ENCODE measurements at places on chromosomes 12 and 14. TPM values are rescaled to one million over a fixed set of nuclear protein-coding genes. Genes with fewer than 3 reads are reported as not detected.

DNA sequence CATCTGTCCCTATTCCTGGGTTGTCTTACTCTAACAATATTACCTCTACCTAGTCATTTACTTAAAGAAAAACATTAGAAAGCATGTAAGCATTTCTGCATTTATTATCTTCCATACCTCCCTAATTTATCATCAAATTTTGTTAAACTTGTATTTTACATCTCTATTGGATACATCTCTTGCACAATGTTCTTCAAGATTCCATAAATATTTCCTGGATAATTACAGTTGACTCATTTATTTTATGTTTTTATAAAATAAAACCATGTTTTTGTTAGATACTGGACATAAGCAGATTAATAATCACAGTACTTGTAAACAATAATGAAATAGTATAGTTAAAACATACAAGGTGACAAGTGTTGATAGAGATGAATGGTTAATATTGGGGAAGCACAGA lies 209.0 kb downstream of the TMTC3 start:
- no peak for DNase-seq

- no peak for DNase-seq
Measured at GRCh38 chr14:51219473-51220448, 20.3 kb upstream of the TMX1 start.

GRCh38 chr12:52080403-52081251 lies 1.1 kb downstream of the SMIM41 start:
- no peak for DNase-seq

DNA sequence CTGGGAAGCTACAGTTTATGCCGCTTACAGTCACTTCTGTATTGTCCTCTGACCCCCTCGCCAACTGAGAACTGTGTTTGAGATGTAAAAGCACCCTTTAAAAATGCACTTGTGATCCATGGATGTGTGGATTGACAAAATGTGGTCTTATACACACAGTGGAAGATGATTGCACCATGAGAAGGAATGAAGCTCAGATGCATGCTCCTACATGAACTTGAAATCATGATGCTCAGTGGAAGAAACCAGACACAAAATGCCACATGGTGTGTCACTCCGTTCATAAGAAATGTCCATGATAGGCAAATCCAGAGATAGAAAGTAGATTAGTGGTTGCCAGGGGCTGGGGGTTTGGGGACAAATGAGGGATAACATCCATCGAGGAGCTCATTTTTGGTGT lies 58.0 kb downstream of the PITPNM2 start:
- no peak for DNase-seq

DNA sequence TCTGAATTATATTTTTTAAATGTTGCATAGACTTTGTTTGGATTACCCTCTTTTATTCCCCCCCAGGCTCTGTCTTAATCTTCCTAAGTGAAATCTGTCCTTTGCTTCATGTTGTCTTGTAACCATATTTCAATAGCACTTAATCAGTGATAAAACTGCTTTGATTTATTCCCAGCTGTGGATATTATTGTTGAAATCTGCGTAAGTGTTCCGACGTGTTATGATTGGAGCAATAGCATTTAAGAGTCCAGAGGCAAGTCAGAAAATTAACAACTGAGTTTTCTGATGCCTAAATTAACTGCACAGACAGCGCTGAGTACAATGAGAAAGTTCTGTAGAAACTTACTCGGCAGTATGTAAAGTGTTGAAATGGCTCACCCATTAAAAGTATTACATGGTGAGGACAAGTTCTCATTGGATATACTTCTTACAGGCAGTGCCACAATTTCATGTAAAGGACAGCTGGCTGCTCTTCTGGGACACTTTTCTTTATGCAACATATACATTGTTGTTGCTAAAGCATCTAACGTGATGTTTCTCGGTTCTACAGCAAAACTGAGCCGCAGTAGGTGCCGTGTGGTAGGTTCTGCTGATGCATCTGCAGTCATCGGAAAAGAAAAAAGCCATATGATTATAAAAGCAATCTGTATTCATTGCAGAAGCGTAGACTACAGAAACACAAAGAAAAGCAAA lies 501.0 kb downstream of the EGLN3 start:
- DNase-seq: no peak

GRCh38 chr12:13079440-13079906 lies 24.0 kb downstream of the GSG1 start:
- DNase-seq: no peak

DNA sequence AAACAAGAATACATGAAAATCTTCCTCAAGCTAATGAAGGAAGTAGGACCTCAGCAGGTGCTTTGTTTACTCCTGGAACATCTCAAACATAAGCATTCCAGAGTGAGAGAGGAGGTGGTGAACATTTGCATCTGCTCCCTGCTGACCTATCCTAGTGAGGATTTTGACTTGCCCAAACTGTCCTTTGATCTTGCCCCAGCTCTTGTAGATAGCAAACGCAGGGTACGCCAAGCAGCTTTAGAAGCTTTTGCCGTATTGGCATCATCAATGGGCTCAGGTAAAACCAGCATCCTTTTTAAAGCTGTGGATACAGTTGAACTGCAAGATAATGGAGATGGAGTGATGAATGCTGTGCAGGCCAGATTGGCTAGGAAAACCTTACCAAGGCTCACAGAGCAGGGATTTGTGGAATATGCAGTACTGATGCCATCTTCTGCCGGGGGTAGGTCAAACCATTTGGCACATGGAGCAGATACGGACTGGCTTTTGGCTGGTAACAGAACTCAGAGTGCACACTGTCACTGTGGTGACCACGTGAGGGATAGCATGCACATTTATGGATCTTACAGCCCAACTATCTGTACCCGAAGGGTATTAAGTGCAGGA lies 1.9 kb downstream of the TOGARAM1 start:
- DNase-seq: no peak

DNA sequence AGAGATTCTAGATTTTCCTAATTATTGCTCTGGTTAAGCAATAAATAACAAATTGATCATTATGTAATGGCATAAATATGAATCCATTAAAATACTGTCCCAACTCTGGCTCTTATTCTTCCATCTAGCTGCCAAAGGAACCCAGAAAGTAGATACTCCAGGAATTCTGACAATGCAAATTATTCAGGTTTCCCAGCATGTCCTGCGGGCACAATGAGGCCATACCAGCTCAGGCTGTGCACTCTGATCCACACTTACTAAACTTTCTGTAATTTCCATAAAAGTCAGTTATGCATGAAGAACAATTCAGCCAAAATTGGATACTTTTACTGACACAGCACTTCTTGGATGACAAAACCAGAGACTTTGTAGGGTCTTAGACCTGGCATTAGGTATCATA lies 576.3 kb downstream of the KCNH5 start:
- DNase-seq: no peak

DNA sequence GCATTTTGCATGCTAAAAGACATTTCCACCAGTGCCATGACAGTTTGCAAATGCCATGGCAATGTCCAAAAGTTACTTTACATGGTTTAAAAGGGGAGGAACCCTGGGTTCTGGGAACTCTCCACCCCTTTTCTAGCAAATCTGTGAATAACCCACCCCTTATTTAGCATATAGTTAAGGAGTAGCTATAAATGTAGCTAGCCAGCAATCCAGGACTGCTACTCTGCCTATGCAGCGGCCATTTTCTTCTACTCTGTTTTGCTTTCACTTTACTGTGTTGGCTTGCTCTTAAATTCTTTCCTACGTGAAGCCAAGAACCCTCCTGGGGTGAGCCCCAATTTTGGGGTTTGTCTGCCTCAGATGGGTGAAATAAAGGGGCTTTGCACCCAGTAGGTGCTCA lies 141.0 kb downstream of the PTPN11 start:
- no peak for DNase-seq

DNA sequence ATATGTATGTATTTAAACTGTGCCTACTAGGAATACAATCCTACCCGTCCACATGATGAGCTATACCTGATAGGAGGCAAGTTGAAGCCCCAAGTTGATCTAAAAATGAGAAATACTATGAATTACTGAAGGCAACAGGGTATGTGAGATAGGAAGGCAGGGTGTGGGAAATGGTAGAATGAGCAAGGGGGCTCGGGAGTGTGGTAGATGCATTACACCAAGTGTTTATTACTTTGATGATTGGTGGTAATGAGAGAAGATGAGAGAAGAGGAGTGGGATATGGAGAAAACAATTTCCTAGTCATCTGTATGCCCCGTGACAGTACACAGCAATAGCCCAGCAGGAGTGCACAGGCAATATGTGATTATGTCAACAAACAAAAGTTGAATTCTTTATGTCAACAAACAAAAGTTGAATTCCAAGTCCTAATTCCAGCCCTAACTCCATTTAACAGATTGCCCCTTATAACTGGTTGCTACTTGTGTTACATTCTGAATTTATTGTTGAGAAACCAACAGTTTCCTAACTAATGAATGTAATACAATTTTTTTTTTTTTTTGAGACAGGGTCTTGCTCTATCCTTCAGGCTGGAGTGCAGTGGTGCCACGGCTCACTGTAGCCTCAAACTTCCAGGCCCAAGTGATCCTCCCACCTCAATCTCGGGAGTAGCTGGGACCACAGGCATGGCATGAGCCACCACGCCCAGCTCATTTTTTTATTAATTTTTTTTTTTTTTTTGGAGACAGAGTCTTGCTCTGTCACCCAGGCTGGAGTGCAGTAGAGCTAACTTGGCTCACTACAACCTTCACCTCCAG lies 2.5 kb downstream of the LPCAT3 start:
- no peak for DNase-seq

- no peak for DNase-seq
Measured at GRCh38 chr14:105647784-105648608, 121.6 kb downstream of the TMEM121 start.

GRCh38 chr14:92585981-92586937 lies 72.7 kb downstream of the RIN3 start:
- peak; percentile 92 for DNase-seq

GRCh38 chr14:100524933-100525243 lies 62.3 kb downstream of the BEGAIN start:
- DNase-seq: no peak

DNA sequence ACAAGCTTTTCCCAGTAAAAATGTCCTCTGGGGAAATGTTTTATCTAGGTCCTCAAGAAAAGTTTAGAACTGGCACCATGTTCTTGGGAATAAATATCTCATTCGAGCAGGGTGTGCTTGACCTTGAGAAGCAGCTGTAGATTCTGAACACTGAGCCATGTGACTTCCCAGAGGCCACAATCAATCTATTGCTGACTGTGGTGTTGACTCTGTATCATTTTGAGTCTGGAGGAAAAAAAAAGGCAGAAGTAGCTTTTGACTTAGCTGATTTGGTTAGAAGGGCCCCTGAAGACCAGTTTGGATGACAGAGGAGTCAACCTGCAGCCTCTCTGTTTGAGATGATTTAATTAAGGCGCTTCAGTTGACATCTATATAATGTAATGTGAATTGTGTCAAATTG lies 592.4 kb upstream of the SEL1L start:
- DNase-seq: no peak

- DNase-seq: no peak
Measured at GRCh38 chr14:78091361-78091760, 78.8 kb upstream of the NRXN3 start.

DNA sequence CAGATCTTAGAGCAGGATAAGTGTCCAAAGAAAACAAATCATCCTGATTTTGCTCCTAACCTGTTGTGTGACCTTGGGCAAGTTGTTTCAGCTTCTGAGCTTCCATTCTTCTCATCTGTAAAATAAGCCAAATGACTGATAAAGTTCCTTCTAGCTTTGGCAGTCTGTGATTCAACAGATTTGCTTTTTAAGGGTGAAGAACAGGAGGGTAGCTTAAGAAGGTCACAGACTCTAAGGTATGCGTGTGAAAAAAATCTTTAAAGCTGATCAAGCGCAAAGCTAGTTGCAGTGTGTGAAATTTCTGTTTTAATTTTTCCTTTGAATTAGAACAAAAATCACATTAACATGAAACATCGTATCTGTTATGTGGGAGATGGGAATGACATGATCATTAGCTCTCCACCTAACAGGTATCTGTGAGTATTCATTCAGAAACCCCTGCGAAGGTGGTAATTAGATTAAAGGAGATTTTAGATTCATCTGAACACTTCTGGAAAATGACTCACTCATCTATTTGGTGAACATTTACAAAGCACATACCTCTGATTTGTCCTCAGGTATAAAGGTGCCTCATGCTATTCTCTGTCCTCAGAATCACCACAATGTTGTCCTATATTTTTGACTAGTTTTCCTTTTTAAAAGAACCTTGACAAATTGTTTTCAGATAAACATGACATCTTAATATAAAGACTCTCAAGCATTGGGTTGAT lies 131.9 kb upstream of the CPM start:
- no peak for DNase-seq

DNA sequence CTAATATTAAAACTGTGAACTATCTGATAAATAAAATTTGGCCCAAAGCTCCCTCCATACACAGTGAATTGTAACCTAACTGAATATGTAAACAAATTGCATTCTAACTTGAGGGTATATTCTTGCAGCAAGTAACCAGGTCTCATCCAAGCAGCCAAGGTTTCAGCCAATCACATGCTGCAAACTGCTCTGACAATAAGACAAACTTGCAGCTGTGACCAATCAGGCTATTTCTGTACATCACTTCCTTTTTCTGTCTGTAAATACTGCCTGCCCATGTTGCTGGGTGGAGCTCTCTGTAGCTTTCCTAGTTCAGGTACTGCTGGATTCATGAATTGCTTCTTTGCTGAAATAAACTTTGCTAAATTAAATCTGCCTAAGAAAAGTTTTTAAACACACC lies 499.0 kb downstream of the GALC start:
- DNase-seq: no peak

DNA sequence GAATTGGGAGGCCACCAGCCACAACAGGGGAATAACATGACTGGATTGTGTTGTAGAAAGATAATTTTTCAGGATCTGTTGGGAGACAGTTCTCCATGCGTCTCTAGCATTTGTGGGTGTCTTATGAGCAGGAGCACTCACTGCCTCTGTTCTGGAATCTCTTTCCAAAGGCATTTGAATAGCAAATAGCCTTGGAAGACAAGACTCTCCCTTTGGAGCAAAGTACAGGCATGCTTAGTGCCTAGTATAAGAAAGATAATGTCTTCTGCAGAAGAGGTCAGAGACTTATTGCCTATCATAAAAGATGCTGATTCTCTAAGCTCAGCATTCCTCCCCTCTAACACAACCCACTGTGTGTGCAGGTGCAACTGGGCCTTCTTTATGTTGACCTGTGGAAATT lies 58.3 kb downstream of the VCPKMT start:
- no peak for DNase-seq

- no peak for DNase-seq
Measured at GRCh38 chr14:88029500-88029899, 24.6 kb downstream of the GPR65 start.

GPR84 gene
- total RNA-seq: not detected

OVCH1 gene
- 2.6 TPM for total RNA-seq

NOS1 gene
- total RNA-seq: 0.21 TPM

TAS2R20 gene
- total RNA-seq: 4.7 TPM

Measured in ascending aorta (tissue), 2 donors.